Kidney capillary endothelial cell (primary cell): ENCODE measurements at places on chromosomes 11 and 22.

DNA sequence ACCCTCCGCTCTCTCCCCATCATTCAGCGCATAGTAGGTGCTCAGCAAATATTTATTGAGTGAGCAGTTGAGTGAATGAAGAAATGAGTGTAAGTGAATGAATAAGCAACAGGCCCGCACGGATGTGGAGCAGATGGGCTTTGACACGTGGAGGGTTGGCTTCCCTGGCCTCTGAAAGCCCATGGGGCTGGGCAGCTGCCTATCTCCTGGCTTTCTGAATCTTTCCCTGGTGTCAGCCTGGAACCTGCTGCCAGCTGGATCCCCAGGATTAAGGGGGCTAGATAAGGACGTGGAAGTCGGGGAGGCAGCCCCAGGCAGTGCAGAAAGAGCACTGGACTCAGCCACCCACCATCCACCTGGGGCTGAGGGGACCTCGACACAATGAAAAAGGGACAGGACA, 12.6 kb downstream of the IL2RB start:
- DNase-seq: no peak

- DNase-seq: no peak
Observed at GRCh38 chr11:112172362-112172994, 2.8 kb upstream of the BCO2 start.

GRCh38 chr22:25661073-25661472, 80.9 kb upstream of the MYO18B start:
- no peak for DNase-seq

- no peak for DNase-seq
Observed at GRCh38 chr11:58880166-58880565, 35.7 kb upstream of the GLYATL2 start.

DNA sequence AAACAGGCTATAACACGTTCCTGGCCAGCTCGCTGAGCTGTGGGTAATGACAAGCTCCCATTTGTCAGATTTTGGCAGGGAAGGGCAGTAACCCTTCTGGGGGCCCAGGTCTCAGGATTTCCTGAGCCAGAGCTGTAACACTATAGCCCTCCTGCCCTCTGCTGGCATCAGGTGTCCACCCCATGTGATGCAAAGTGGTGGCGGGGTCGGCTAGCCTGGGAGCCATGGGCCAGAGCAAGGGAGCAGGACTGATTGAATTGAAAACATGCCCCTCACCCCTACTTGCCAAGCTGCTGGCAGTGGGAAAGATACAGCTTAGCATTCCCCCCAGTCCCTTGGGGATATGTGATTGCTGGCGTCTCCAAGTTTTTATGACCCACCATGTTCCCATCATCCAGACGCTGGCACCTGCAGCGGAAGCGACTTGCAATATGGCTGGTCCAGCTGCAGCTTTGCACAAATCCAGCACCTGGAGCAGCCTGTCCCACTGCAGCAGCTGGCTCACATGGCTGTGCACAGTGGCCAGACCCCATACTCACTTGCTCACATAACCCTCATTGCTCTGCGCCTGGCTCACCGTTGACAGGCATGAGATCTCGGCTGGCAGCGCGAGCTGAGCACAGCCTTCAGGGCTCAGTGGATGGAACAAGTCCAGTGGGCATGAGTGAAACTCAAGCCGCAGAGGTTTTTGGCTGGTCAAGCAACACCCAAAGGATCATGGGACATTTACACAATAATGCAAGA, 1147.8 kb downstream of the JRKL start:
- no peak for DNase-seq

- no peak for DNase-seq
Observed at GRCh38 chr11:9313648-9314290, 624 bp downstream of the TMEM41B start.

GRCh38 chr11:90764691-90765090, 541.8 kb upstream of the CHORDC1 start:
- no peak for DNase-seq

DNA sequence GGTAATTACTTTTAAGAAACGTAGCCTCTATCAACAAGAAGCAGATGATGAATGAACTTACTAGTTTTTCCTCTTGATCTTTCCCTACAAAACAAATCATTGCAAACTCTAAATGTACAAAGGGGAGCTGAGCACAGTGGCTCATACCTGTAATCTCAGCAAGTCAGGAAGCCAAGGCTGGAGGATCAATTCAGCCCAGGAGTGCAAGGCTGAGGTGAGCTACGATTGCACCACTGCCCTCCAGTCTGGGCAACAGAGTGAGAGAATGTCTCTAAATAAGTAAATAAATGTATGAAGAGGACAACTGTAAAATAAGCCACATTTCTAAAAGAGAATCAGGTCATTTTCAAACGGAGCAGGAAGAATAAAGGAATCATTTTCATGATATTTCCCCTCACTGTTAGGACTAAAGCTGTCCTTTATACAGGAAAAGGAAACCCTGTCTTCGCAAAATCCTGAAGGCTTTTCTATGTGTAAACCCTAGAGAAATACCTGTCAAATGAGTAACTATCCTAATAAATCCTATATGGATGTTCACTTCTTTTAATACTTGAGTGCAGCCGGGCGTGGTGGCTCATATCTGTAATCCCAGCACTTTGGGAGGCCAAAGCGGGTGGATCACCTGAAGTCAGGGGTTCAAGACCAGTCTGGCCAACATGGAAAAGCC, 41.2 kb downstream of the RRAS2 start:
- no peak for DNase-seq

DNA sequence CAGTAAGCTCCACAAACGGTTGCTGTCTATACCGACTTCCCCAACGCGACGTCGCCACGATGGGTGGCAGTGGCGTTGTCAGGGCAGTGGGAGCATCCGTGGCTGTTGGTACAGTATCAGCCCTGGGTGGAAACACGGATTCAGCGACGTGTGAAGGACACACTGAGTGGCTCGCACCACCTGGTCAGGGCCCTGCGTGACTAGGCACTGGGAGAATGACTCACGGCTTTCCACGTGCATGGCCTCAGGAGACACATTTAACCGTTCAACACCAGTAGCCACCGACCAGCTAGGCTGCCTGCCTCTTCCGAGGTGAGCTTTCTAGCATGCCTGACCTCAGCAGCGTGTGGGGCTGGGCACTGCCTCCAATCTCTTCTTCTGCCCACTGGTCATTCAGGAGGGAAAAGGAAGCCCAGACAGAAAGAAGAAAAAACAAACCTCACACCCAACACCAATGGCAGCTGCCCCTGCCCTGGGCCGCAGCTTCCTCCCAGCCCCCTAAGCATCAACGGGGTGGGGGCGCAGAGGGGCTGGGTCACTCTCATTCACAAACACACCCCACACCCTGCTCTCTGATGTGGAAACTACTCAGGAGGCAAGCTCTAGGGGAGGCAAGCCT, 59.0 kb downstream of the MYH9 start:
- DNase-seq: peak; percentile 80

- no peak for DNase-seq
Observed at GRCh38 chr11:127506126-127506525, 505.6 kb upstream of the KIRREL3 start.
